T-helper 2 cell (primary cell): ENCODE measurements at places on chromosomes 7 and 10.

DNA sequence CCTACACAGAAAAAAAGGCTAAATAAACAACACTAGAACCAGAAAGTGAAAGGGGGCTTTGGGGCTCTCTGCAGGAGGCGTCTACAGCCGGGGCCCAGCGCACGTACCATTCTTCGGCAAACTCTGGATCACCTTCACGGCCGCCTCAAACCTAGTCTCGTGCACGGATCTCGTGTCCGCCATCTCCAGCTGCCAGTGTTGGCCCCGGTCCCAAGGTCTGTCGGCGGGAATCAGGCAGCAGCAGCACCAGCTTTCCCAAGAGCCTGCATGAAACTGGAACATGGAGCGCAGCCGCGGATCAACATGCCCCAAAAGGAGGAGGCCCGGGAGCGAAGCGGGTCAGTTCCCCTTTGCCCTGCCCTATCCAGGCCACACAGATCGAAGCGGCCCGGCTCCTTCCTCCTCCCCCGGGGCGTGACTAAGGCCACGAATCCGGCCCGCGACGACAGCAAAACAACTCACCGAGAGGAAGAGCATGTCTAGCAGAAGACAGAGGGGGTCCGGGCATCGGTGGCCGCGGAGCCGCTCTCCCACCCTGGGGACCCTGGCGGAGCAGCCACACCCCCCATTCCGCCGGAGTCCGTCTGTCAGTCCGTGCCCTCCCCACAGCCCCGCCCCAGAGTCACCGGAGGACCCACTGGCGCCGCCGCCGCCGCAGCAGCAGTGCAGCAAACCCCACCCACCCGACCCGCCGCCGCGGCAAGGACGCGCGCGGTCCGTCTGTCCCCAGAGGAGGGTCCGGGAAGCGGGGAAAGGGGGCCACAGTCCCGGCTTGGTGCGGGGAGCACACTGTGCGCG, at the start of gene ACBD5:
TSS of gene ACBD5 (minus strand) at position 586 of the 798 bp plus-strand sequence. CDS start at position 477, 109 bp downstream.
- DNase-seq = peak; percentile 80

- no peak for DNase-seq
Observed at GRCh38 chr7:70674571-70675010, 457.4 kb upstream of the GALNT17 start.

DNA sequence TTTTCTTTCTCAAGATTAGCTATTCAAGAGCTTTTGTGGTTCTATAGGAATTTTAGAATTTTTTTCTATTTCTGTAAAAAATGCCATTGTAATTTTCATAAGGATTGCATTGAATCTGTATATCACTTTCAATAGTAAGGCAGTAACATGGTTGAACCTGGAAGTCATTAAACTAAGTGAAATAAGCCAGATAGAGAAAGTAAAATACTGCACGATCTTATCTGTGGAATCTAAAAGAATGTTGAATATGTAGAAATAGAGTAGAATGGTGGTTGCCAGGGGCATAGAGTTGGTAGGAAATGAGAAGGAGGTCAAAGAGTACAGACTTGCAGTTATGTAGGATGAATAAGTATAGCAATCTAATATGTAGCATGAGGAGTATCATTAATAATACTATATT, 1073.5 kb upstream of the LRRN3 start:
- no peak for DNase-seq

DNA sequence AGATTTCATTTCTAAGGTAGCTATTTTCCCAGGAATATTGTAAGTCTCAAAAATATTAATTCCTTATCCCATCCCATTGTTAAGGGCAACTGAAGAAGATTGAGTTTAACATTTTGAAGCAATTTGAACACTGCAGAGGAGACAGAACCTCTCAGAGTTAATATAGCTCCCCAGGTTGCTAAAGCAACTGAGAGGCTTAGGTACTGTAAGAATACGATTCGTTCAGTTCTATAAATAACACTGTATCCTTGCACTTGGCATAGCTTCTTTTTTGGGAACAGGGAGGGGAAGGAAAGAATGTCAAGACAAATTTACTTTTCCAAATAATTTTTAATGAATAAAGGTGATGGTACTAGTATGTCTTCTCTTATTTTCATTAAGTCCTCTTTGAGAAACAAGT, 658.4 kb upstream of the CELF2 start:
- no peak for DNase-seq

- DNase-seq = no peak
Observed at GRCh38 chr7:135879233-135879632, 97.9 kb downstream of the MTPN start.

DNA sequence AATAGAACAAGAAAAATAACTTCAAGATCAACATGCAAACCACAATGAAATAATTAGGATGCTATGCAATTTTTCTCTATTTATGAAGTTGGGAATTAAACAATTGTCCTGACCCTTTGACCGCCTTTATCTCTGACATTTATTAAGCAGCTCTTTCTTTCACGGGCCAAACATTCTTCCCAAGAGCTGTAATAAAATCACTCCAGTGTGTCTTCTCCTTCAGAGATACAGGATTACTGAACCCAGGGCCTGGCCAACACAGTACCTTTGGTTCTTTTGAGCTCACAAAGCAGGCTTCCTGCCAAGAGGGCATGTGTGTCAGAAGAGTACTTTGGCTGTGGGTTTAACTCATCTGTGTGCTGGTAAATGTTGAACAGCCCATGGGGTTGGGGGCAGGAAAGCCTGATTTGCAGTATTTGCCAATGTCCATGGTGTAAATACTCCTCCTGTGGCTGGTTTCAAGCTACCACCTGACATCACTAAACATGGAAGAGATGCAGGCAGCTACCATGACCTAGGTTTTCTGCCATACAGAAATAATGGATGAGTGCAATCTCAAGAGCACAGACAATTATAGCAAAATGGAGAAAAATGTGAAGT, 121.7 kb downstream of the FANK1 start:
- DNase-seq = no peak

- DNase-seq = no peak
Observed at GRCh38 chr7:96173781-96174180, 148.1 kb downstream of the SLC25A13 start.

- no peak for DNase-seq
Observed at GRCh38 chr10:97682042-97682441, 5.0 kb downstream of the AVPI1 start.

DNA sequence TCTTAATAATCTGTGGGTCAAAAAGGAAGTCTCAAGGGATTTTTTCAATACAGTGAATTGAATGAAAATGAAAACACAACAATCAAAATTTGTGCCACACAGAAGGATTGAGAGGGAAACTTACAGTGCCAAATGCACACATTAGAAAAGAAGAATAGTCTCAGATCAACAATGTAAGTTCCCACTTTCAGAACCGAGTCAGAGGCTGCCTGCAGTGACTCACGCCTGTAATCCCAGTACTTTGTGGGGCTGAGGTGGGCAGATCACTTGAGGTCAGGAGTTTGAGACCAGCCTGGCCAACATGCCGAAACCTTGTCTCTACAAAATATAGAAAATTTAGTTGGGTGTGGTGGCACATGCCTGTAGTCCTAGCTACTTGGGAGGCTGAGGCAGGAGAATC, 12.5 kb upstream of the KEL start:
- no peak for DNase-seq

DNA sequence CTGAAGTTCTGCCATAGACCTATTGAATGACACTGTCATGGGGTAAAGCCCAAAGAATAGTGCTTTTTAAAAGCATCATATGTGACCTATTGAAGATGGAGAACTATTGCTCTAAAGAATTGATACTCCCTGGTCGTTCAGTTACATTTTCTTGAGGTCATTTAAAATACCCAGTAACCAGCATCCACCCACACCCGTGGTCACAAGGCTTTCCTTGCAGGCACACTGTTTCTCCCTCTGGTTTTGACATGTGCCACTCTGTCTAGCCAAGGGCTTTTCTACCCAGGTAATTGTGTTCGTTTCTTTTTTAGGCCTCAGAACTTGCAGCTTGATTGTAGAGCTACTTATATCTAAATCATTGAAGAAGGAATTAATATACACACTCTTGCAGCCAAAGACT, 68.3 kb upstream of the LYZL2 start:
- no peak for DNase-seq

DNA sequence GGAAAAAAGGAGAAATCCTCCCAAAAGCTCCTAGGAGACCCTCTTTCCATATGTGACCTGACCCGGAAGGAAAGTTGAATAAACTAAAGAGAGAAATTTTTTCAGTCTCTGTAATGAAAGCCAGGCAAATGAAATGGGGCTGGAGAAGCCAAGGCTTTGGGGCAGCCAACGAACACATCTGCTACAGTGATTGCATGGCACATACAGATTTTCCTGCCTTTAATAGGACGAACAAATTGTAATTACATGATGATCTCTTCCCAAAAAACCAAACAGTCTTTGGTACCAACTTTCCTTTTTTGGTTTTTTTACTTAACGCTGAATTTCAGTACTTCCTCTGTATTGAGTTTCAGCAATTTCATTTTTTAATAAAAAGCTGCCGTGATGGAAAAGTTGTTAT, 23.5 kb upstream of the PTN start:
- no peak for DNase-seq

GRCh38 chr10:3106928-3107425, 39.6 kb downstream of the PFKP start:
- no peak for DNase-seq

- no peak for DNase-seq
Observed at GRCh38 chr10:21858455-21858854, 145.1 kb downstream of the DNAJC1 start.

DNA sequence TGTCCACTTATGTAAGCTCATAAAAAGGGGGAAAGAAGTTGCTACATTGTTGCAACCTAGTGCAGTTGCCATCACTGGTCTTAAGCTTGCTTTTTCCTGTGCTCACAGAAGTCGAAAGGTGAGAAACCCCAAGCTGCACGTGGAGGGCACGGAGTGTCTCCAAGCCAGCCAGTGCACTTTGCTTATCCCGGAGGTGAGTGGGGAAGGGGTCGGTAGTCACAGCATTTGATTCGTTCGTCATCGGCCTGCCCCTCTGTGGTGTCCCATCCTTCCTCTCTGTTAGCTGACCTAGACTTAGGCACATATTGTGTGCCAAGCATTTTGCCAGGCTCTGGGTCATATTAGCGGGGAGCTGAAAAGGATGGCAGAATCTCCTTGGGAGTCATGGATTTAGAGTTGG, 50.5 kb downstream of the DENND11 start:
- no peak for DNase-seq

DNA sequence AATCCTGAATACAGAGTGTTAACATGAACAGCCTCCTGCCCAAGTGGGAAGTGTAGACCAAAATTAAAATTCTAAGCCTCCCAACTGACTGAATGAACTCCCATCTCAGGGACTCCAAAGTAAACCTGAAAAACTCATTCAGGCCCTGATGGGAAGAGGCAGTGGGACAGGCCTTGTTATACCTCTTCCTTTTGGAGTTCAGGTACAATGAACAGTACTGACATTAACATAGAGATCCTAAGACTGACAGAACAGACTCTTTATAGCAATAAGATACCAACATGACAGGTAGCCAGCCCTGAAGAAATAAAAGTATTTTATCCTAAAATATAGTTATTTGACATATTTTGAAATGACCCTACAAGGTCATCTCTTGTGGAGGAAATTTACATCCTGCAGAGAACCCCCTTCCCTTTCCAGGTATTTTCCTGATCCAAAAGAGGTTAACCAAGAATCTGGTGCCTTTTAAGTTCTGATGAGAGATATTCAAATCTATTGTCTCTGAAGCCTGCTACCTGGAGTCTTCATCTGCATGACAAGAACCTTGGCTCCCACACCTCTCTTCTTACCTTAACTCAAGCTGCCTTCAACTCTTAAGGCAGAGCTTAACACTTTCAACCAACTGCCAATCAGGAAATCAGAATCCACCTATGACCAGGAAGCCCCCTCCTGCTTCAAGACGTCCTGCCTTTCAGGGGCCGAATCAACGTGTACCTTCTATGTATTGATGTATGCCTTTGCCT, 103.3 kb upstream of the PFKP start:
- no peak for DNase-seq

GRCh38 chr10:84608126-84608525, 279.7 kb downstream of the CCSER2 start:
- no peak for DNase-seq

DNA sequence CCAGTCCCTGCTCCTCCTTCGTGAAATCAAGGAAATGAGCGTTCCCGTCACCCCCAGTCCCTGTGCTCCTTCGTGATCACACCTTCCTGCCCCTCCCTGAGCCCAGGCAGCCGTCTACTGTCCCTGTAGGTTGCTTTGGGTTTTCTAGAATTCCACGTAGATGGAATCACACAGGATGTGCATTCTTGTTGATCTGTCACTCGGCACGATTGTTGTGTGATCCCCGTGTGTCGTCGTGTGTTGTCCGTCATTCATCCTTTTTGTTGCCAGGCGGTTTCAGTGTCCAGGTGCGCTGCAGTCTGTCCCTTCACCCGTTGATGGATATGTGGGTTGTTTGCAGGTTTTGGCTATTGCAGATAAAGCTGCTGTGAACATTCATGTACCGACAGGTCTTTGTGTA, 9.4 kb downstream of the MTG1 start:
- DNase-seq = no peak

DNA sequence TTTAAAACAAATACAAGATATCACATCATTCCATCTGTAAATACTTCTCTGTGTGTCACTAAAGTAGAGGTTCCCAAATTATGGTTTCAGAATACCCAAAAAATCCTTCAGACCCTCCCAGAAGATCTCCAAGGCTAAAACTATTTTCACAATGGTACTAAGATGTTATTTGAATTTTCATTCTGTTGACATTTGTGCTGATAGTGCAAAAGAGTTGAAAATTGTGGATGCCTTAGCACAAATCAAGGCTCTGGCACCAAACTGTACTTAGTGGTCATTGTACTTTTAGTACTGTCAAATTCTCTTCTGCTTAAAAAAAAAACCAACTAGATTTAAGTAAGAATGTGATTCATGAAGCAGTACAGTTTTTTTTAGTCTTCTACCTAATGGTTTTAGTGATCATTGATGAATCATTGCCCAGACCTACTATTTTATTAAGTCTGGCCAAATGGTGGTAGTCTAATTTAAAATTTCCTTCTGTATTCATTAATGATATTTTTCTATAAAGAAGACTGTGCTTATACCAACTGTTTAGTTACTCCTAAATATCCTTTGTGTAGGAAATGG, 50.5 kb downstream of the TPST1 start:
- no peak for DNase-seq

- DNase-seq = no peak
Observed at GRCh38 chr10:666237-667012, 23.0 kb downstream of the DIP2C start.

DNA sequence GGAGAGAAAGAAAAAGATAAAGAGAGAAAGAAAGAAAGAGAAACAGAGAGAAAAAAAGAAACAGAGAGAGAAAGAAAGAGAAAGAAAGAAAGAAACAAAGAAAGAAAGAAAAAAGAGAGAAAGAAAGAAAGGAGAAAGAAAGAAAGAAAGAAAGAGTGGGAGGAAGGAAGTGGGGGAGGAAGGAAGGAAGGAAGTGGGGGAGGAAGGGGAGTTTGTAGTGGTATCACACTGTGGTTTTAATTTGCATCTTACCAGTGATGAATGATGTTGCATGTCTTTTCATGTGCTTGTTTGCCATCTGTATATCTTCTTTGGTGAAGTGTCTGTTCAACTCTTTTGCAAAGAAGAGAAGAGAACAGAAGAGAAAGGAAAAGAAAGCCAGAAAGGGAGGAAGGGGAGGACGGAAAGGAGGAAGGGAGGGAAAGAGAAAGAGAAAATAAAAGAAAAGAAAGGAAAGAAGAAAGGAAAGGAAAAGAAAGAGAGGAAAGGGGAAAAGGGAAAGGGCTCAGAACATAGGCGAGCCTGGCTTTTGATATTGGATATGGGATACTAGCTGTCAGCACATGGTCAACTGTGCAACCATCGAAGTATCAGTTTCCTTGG, 79.2 kb upstream of the FRMD4A start:
- DNase-seq = no peak

GRCh38 chr7:49433794-49434193, 339.6 kb upstream of the VWC2 start:
- no peak for DNase-seq
